ENCODE measurements at places on chromosomes 13 and 19.

- DNase-seq, result no peak
These were observed 15.6 kb downstream of the EMP3 start for GRCh38 chr19:48340995-48341394.

DNA sequence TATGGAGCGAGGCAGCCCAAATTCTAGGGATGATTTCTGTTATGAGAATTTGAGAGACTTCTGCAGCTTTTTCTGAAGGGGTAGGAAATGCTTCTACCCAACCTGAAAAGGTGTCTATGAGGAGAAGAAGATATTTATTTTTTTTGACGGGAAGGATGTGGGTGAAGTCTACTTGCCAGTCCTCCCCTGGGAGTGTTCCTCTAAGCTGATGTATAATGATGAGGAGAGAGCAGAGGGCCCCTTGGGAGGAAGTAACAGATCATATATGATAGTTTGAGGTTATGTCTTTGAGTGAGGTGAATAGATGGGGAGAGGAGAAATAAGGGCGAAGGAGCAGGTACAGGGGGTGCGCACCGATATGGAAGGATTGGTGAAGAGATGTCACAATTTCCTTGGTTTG is 910.6 kb upstream of the SLITRK5 start:
- DNase-seq, result no peak

DNA sequence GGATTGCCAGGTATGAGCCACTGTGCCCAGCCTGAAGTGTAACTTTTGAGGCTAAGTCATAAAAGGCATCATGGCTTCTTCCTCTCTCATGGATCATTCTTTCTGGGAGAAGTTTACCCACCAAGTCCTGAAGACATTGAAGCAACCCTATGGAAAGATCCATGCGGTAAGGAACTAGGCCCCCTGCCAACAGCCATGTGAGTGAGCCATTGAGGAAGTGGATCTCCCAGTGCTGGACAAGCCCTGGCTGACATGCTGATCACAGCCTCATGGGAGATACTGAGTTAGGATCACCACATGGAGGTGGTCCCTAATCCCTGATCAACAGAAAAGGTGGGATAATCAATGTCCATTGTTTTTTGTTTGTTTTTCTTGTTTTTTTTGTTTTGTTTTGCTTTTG is 3.3 kb upstream of the NUDT19 start:
- no peak for DNase-seq

DNA sequence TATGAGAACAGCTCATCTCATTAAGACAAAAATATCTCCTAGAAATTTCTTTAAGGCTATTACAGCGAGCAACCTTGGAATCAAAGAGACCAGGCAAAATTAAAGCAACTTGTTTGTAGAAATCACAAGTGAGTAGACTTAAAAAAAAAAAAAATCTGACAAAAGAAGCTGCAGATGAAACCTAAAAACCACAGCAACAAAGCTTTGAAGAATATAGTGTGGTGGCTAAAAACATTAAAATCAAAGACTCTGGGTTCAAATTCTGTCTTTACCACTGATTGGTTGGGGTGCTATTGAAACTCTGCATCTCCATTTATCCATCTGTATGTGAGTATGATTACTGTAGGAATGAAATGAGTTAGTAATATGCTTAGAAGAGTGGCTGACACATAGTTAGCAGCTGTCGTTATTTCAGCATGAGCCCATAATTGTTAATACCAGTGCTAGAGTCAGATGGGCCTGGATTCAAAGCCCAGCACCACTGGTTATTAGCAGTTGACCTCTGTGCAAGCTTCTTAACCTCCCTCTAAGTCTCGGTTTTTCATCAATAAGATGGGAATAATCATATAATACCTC is 157.6 kb downstream of the FOXO1 start:
- DNase-seq, result no peak
